Urinary bladder (tissue), 4 donors: ENCODE measurements at places on chromosomes 6 and 20. TPM values are rescaled to one million over a fixed set of nuclear protein-coding genes. Genes with fewer than 3 reads are reported as not detected.

DNA sequence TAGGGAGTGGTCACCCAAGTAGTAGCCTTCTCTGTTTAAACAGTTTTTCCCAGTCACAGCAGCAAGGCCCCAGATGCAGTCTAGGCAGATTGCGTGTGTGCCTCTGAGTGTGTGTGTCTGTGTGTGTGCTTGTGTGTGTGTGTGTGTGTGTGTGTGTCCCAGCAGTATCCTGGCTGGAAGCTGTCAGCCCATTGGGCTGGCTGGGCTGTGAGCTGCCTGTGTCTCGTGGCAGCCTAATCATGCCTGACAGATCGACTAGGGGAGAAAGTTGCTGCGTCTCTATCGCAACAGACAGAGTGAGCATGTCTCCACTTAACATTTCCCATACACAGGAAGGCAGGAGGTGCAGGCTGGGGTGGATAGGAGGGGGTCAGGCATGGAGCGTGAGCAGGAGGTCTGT, 42.9 kb upstream of the LRFN2 start:
- no peak for DNase-seq

DNA sequence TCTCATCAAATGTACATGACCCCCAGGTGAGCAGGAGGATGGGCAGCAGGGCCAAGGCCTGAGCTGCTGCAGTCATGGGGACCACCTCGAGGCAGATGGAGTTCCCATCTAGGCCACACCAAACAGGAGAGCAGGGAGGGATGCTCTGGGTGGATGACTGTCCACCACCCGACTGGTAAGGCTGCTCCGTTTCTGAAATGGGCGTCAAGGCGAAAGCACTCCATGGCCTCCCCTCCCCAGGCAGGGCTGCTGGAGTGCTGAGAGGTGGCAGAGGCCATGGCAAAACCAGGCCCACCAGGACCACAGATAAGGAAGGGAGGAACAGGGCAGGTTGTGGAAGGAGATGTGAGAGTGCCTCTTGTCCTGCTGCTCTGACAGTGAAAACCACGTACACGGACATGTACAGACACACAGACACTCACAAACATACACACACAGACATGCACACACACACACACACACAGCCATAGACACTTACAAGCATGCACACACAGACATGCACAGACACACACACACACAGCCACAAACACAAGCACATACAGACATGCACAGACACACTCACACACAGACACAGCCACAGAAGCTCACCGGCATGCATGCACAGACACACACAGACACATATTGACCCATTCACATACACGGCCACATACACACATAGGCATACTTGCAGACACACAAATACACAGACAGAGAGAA, 93.2 kb downstream of the PSMG4 start:
- DNase-seq = no peak

IPCEF1 gene
- 1.1 TPM for polyA plus RNA-seq

ETV7 gene
- polyA plus RNA-seq = 1.5 TPM

KCNQ2 gene
- 0.14 TPM for polyA plus RNA-seq

IL20RA gene
- polyA plus RNA-seq = 2.1 TPM

DNA sequence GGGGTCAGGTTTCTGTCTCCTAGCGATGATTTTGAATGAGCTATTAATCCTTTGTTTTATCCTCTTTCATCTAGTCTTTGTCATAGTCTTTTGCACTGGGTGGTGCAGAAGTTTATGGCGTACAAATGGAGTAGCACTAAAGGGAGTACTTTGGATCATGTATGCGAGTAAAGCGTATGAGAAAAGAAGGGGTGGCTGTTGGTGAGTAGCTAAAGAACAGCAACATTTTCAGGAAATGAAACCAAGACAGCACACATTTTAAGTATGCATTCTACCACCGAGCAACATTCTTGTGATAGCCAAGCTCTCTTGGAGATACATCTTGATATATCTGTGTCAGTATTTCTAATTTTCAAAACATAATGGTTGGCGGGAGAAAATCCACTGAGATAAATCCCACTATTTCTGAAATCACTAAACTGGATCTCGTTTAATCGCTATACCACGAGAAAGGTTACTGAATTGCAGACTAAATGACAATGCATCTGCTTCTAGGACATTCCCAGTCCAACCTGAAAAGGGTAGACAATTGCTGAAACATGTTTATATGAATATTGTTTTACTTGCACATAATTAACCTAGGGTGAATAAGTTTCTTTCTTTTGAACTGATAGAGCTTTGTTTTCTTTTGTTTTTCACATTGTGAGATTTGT, 196.1 kb downstream of the TRIM27 start:
- no peak for DNase-seq

DNA sequence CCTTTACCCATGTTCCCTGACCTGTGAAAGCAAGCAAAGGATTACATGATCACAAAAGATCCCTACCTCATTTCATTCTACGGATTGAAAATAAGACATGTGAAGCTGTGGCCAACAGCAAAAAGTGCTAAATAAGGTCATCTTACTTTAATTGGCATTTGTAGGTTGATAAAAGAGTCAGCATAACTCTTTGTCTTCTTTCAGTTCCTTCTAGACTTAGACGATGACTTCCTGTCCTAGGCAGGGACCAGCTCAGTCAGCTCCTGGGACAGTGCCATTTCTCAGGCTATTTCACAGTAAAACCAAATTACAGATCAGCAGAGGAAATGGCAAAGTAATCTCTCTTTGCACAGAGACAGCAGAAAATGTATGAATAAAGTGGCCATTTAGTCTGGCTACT, 480.7 kb downstream of the RFPL4B start:
- no peak for DNase-seq

GRCh38 chr6:116265041-116265829, 11.4 kb upstream of the TSPYL4 start:
- DNase-seq = no peak

DNA sequence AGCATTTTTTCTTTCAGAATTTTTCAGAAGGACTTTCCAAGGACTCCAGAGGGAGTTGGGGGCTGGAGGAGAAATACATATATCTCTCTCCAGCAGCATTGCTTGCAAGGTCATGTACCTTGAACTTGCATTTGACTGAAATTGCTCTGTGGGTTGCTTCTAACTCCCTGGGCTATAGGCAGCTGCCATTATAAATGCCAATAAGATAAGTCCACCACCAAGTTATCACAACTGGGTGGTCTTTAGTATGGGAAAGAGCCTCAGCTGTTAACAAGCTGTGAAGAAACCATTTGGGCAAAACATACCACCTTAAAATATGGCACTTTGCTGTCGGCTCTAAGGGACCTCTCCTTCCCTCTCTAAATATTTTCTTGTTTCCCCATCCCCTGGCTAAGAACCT, 20.9 kb upstream of the CITED2 start:
- DNase-seq = no peak

DNA sequence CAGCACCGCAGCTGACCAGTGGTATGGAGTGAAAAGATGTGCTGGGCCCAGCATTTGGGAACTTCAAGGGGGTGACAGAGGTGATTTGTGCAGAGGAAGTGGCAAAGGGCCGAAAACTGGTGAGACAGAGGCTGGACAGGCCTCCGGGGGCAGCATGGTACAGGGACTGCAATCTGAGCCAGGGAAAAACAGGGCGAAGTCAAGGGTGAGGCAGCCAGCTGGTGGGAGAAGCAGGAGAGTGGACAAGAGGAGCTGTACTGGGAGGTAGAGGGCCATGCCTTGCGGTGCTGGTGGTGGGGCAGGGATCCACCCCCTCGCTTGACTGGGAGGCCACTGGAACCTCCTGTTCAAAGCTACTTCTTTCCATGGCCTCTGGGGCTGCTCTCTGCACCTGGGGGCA, 7.3 kb upstream of the GFRA4 start:
- DNase-seq = no peak

DNA sequence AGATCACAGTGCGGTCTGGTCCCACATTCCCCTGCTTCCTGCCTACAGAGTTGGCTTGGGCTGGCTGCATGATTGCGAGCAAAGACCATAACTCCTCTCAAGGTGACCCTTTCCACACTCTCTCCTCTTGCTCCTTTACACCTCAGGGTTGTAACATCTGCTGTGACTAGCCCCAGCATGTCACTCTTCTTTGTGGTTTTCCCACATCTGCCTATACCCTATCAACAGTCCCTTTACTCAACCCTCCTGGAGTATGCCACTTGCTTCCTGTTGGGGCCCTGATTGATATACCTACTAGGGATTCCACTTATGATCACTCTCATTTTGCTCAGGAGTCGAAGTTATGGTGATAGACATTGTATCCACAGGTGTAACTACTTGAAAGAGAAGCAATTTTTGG, 58.9 kb upstream of the SGK1 start:
- DNase-seq = no peak

DNA sequence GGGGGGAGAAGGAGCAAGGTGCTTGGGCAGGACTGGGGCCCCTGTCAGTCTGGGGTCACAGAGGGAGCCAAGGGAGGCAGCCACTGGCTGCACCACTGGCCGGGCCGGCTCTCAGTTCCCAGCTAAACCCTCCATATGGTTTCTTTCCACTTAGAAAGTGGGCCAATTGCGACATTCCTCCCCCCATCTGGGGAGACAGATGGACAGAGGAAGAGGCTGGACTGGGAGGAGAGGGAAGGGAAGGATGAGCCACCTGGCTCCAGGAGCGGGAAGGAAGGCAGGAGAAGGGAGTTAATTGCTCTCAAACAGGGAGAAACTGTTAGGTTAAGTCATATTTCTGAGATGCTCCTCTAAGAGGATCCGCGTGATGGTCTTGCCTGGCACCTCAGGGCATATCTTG, 82.2 kb downstream of the GRM4 start:
- no peak for DNase-seq

GRCh38 chr6:44655412-44656342, 268.2 kb downstream of the CDC5L start:
- no peak for DNase-seq

GRCh38 chr20:60052322-60052721, 94.1 kb downstream of the CDH26 start:
- DNase-seq = no peak

SNAP25 gene
- polyA plus RNA-seq = 1.6 TPM

EYA2 gene
- 0.70 TPM for polyA plus RNA-seq

- no peak for DNase-seq
Observed at GRCh38 chr20:46202766-46203509, 84.8 kb downstream of the CD40 start.

TFAP2D gene
- not detected for polyA plus RNA-seq

SPATA25 gene
- 3.8 TPM for polyA plus RNA-seq

LRRC73 gene
- 0.24 TPM for polyA plus RNA-seq

TCP11 gene
- polyA plus RNA-seq = 0.15 TPM
